Motor neuron (in vitro differentiated cells): ENCODE measurements at places on chromosomes 2 and 18. TPM values are rescaled to one million over a fixed set of nuclear protein-coding genes. Genes with fewer than 3 reads are reported as not detected.

The SLC4A5 gene
- 3.3 and 4.6 TPM in 2 replicates for total RNA-seq

The CAPN14 gene
- total RNA-seq = 0.11 TPM in 1 of 2 replicates, not detected in the other

The OSR1 gene
- 25.8 and 26.7 TPM in 2 replicates for total RNA-seq

The CLIP4 gene
- total RNA-seq = 5.4 and 6.2 TPM in 2 replicates

The GPR39 gene
- total RNA-seq = 1.3 and 1.9 TPM in 2 replicates

The GPR75 gene
- total RNA-seq = 1.9 and 2.2 TPM in 2 replicates

The PER2 gene
- total RNA-seq = 5.6 and 6.2 TPM in 2 replicates

The CRYBA2 gene
- total RNA-seq = not detected in 2 replicates

The TNFAIP6 gene
- 0.68 TPM in 1 of 2 replicates, not detected in the other for total RNA-seq
